ENCODE measurements at places on chromosomes 3 and 15. TPM values are rescaled to one million over a fixed set of nuclear protein-coding genes. Genes with fewer than 3 reads are reported as not detected.
A peak's percentile ranks its signal among the peaks of the same experiment; 100 is the strongest.

- DNase-seq = no peak
Measured at GRCh38 chr3:122186372-122186771, 2.9 kb downstream of the CASR start.

GRCh38 chr3:51568036-51568435 is 29.5 kb downstream of the RAD54L2 start:
- DNase-seq = no peak

GRCh38 chr3:187072511-187072910 is 66.8 kb downstream of the RPL39L start:
- peak; percentile 60 for DNase-seq

DNA sequence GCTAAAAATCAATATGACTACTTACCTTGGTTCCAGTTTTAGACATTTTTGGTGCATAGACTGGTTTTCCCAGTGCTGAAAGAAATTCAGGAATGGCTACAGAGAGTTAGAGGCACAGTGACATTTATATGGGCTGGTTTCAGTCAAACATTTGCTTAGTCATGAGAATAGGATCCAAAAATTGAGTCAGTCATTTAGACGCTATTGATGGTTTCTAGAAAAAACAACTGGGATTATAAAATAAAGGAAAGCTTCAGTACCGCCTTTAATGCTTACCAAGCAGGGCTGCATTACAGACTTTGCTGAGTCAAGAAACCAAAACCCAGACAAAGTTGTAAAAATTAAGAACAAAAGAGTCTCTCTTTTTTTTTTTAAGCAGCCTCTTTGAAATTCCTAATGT is at the start of gene CRYGS:
CRYGS (minus strand) TSS at position 100 of the 400 bp plus-strand sequence; CDS start at position 46, 54 bp downstream.
- DNase-seq = no peak

DNA sequence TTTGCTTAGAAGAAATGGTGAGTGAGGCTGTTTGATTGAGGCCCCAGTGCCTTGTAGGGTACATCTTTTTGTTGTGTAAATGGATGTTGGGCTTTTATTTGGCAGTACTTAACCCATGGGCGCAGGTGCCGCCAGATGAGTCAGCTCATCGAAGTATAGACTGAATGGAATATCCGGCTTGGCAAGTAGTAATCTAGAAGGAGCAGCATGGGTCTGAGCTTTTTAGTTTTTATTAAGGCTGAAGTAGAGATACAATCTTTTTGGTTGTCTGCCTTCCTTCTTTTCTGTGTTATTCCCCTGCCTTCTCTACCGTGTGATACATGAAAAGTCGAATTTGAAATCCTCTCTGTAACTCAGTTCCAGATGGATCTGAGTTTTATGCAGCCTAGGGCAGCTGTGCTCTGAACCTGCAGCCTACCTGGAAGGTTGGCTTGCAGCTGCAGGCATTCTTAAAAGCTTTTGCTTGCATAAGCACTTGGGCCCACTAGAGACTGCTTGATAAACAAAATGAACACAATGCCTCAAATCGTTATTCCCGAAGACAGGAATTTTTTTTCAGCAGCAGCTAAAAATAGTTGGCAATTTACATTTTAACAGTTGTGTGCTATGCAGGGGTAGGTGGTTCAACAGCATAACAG is 177.5 kb upstream of the CGNL1 start:
- DNase-seq = no peak

DNA sequence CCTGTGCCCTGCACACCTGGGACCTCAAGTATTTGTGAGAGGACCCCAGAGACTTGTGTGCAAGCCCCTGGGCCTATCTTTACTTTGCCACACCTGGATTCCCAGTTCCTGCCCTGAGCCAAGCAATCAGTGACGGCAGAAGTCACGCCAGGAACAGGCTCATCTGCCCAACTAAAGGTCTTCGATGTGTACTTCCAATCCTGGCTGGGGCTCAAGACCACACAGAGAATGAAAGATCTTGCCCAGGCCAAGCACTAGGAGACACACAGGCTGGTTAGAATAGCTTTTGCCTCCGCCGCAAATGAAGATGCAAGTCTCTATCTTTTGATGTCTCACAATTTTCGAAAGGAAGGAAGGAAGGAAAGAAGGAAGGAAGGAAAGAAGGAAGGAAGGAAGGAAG is 228.8 kb downstream of the OCA2 start:
- no peak for DNase-seq

GRCh38 chr3:38210141-38210757 is 44.9 kb downstream of the OXSR1 start:
- DNase-seq = no peak

DNA sequence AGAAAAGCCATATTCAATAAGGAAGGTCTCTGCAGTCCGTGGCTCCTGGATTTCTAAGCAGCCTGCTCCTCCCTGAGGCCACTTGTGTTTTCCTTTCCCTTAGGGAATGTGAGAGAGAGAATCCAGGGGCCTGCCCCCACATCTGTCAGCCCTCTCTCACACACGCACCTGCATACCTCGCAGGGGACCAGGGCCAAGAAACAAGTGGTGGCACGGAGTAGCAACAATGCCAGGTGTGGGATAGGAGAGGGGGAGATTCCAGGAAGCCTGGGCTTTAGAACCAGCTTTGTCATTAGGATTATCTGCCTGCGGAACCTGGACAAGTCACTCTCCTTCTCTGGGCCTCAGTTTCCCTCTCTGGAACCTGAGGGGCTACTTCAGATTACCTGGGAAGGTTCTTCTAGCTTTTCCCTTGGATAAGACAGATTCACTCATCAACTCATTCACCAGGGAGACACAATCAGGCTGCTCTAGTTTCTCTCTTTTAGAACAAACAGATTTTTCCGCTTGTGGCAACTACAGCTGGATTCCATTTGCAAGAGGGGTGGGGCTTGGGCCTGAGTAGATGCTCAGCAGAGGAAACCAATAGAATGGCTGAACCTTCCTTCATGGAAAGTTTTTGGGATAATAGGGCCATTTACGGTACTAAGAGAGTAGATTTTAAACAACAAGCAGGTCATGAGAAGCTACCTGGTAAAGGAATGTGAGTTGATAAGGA is 19.5 kb downstream of the BCL6 start:
- no peak for DNase-seq

DNA sequence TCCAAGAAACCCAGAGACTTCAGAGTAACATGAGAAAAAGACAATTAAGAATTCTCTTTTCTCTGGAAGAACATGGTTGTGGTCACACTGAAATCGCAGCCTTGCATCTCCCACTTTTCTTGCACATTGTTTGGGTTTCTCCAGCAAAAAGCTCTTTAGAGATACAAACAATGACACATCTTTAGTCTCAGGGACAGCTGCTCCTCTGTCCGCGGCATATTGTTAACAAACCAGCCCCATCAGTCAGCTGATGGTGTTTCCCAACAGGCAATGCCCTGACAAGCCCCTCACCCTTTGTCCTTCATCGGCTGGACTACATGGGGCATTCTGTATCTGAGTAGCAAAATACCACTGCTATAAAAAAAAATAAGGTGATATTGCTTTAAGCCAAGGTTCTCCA is 53.4 kb downstream of the UMPS start:
- DNase-seq = no peak

The ACOX2 gene
- not detected for total RNA-seq

The FHIT gene
- 10.9 TPM for total RNA-seq

The STRIT1 gene
- total RNA-seq = not detected
